Epithelial cell of esophagus (primary cell): ENCODE measurements at places on chromosomes 16 and 17.

DNA sequence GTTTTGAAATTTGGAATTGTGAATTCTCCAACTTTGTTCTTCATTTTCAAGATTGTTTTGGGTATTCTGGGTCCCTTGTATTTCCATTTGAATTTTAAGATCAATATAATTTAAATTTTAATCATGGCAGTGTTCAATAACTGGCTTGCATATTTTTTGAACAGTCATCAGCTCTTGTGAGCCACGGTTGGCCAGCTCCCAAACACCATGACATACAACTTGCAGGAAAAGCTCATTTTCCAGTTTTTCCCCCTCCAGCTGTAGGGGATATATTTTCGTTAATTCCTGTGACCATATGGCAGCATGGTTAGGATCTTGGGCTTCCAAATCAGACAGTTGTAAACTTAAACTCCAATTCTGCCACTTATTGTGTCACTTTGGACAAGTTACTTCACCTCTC is 690.1 kb downstream of the WWOX start:
- DNase-seq = no peak

- DNase-seq = no peak
These were observed 15.1 kb upstream of the UTP6 start for GRCh38 chr17:31916491-31917064.

DNA sequence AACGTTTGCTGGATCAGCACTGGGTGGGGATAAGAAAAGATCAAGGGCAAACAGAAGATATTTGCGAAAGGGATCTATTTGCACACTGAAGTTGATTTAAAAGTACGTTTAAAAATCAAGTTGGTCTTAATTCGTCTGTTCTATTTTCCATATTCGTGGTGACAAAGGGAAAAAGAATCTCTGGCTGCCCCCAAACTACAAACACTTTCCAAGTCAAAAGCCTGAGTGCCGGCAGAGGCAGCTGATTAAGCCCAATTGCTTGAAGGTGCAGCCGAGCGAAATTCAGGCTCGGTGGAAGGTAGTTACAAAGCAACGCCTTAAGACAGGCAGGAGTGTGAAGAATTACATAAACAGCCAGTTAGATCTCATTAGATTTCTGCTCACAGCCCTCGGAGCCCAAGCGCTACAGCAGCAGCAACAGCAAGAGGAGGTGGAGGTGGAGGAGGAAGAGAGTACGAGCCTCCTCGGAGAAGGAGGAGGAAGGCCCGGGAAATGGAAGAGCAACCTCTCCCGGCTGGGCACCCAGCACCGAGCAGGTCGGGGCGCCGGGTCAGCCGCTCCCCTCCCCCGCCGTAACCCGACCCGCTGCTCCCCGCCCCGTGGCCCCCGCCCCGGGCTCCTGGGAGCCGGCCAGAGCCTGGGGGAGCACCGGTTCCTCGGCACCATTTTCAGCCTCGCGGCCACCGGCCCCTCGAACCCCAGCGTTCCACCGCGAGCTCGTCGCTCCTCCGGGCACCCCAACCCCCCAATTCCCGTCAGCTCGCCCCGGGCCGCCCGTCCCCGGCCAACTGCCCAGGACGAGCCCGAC is 890 bp downstream of the TOB1 start:
- peak; percentile 50 for DNase-seq

GRCh38 chr17:65039336-65039988 is 17.1 kb downstream of the GNA13 start:
- DNase-seq = peak; percentile 95

GRCh38 chr17:15951368-15952047 is 6.6 kb downstream of the ADORA2B start:
- no peak for DNase-seq

DNA sequence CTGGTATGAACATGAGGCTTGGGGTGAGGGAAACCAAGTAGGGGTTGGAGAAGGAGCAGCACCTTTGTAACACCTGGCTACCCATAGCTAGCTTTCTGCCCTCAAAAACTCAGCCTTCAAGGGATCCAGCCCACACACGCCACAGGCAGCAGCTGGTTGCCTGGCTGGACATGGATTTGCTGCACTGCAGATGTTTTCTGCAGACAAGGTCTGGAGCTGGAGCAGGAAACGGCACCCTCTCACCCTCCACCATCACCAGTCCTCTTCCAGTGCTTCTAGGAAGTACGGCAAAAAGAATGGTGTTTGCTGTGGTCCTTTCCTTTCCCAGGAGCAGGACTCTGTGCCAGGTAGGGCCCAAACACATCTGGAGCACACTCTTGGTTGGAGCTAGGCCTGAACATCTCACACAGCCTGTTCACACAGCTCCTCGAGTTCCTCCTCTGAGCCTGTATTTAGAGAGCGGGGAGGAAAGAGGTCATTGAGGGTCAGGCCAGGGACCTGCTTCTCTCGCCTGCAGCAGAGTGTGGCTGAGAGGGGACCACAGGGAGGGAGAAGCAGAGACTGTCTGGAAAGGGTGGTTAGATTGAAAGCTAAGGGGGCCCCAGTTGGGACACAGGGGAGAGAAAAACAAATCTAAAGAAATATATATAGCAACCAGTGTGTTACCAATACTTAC is 2.7 kb upstream of the SUPT4H1 start:
- no peak for DNase-seq

DNA sequence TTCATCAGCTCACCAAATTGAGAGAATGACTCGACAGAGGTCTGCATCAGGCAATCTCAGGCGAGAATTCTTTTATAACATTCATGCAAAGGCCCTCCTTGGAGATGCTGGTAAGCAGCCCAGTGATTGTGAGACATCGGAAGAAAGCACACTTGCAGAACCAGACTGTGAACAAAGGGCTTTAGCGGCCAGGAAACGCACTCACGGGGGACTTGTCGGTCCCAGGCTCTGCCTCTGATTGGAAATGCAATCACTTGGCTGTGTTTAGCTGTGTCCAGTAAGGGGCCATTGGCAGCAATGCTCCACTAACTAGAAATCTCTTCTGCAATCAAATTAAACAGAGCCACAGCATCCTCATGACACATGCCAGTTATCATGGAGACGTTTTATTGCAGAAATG is 226.7 kb upstream of the CDH13 start:
- no peak for DNase-seq

- no peak for DNase-seq
These were observed 23.7 kb downstream of the GPR142 start for GRCh38 chr17:74390680-74391653.

GRCh38 chr16:4323845-4324488 is 8.1 kb downstream of the GLIS2 start:
- no peak for DNase-seq

DNA sequence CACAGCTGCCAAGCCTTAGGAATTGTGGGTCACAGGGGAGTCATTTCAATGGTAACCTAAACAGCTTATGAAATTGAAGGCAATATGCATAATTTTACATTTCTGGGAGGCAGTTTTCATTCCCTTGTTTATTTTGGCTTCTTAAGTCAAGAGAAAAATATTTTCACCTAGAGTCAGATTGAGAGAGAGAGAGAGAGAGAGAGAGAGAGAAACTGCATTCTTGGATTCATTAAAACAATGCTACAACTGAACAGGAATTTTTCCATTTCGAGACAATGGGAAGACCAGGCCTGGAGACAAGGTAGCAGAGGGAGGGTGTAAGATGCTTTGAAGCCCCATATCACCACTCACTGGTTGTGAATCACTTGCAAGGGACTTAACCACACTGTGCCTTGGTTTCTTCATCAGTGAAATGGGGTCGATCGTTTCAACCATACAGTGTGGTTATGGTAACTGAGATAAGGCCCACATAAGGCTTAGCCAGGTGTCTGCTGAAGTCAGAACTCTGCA is 224.7 kb upstream of the IRX3 start:
- DNase-seq = no peak

GRCh38 chr16:82433042-82433441 is 193.7 kb upstream of the CDH13 start:
- no peak for DNase-seq

GRCh38 chr16:66932076-66932475 is 2.1 kb downstream of the CIAO2B start:
- no peak for DNase-seq

DNA sequence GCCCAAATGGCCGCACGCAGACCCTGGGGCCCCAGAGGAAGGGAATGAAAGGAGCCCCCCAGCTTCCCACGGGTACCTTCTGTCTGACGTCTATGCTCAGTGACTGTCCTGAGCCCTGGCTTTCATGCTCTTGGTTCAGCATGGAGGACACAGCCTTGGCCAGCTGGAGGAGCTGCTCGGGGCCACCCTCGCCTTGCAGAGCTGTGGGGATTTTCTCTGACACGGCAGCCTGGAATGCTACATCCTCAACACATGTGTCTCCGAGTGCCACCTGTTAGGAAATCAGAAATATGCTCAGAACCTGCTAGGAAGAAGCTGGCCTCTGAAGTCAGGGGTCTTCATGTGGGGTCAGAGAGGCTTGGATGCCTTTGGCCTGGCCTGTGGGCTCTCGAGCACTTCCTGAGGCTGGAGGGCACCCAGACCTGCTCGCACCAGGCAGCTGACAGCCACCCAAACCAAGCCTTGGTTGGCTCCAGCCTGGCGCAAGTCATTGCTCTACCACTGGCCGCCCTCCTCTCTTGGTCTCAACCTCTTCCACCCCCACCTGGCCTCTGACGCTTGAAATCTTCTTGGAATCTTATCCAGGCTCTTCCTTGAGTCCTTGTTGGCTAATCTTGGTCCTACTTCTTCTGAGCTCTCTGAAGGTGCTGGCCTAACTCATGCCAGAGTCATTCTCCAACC is 63.7 kb upstream of the BCO1 start:
- DNase-seq = peak; percentile 47

DNA sequence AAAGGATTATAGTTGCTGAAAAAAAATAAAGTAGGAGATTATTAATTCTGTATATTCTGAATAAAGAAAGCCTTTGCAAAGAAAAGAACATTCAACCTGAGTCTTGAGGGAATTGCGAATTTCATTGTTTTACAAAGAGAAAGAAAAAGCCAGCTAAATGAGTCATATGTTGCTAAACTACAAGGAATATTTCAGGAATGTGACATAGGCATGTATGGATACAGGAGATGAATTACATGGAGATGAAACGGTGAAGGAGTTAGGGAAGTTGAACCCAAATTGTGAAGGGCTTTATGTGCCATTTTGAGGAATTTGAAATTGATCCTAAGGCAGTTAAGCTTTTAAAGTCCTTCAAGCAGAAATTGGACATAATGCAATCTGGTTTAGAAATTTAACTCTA is 177.3 kb upstream of the RBL2 start:
- DNase-seq = peak; percentile 45

DNA sequence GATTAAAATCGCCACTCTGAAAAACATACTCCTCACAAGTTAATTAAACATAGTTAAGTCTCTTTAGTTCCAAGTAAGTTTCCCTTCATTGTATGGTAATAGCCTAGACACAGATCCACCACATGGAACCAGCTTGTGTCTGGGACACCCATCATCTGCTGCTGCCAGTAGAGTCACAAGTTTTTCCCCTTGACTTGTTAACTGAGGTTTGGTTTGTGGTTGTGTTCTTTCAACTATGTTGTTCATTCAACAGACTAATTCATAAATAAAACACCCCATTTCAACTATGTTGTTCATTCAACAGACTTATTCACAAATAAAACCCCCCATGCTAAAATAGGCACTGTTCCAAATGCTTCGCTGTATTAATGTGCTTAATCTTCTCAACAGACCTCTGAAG is 24.4 kb downstream of the YWHAE start:
- no peak for DNase-seq

DNA sequence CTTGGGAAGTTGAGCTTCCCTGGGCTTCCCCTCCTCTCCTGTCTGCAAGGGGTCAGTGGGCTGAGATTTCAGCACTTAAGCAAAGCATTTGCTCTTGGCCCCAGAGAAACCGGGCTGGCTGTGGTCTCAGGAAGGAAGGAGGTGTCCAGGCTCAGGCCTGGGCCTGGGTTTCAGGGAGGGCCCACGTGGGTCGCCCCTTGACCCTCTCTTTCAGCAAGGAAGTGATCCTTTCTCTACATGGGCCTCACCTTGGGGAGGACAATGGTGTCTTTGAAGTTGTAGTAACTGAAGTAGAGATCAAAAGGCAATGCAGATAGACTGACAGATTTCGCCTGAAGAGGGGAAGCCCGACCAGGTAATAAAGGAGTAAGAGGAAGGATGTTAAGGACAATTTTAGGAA is 2.7 kb downstream of the NOD2 start:
- no peak for DNase-seq

DNA sequence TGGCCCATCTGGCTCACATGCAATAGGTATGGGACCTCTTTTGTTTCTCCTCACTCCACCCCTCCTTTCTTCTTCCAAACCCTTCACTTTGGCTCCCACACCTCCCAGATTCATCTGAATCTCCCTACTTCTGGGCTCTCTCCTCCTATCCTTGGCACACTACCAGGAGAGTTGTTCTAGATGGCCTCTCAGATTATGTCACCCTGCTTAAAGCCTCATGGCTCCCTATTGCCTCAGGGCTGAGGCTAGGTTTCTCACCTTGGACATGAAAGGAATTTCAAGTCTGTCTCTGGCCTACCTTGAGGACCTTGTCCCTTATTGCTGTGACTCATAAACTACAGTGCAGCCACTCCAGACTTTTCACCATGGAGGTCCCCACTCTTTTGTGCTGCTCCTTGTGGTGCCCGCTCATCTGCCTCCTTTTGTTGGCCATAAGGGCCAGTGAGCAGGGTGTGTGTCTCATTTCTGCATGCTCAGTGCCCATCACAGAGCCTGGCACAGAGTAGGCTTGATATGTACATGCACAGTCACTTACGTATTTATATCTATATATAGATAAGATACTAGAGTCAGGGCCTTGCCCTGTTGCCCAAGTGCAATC is 1.0 kb upstream of the MFAP4 start:
- peak; percentile 41 for DNase-seq

GRCh38 chr16:75860326-75861053 is 134.2 kb upstream of the CPHXL start:
- peak; percentile 16 for DNase-seq

GRCh38 chr16:54453871-54454270 is 167.3 kb upstream of the IRX3 start:
- no peak for DNase-seq

DNA sequence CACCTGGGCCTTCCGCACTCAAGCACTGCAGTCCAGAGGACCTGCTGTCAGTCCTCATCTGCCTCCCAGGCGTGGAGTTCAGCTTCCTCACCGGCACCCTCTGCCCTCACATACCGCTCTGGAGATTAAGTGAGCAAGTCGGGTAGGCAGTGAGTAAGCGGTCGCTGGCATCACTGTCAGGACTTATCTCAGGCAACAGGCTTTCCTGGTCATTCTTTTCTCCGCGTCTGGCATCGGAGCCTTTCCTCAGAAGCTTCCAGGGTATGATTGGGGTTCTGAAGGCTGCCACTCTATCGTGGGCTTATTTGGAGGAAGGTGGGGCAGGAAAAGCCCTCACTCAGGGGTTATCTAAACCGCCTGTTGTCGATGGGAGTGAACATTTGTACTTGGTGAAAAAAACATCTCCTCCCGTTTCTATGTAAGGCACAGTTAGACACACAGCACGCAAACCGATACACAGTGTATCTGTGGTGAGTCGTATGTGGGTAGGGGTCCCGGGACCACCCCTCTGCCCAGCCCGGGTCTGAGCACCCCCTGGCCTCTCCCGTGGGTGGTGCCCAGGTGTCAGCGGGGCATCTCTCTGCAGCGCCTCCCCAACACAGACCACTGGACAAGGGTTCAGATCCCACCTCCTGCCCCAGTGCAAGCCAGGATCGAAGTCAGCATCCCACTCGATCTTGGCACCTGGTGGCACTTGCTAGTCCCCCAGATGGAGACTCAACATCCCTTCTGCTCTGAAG is 92.5 kb upstream of the PLCG2 start:
- DNase-seq = no peak

- DNase-seq = no peak
These were observed 97.1 kb downstream of the ITFG1 start for GRCh38 chr16:47363761-47364160.

GRCh38 chr16:1261131-1261892 is 5.4 kb downstream of the TPSD1 start:
- DNase-seq = peak; percentile 11

- no peak for DNase-seq
These were observed 37.1 kb upstream of the MEOX1 start for GRCh38 chr17:43698678-43699437.

GRCh38 chr16:86572606-86573005 is 5.7 kb upstream of the FOXL1 start:
- DNase-seq = no peak
